ENCODE measurements at places on chromosomes 7 and 10. TPM values are rescaled to one million over a fixed set of nuclear protein-coding genes. Genes with fewer than 3 reads are reported as not detected.

The MSMB gene
- total RNA-seq = not detected

The SLC18A2 gene
- total RNA-seq = 0.42 TPM

The A1CF gene
- total RNA-seq = 0.29 TPM

The GRID1 gene
- 2.1 TPM for total RNA-seq

The SRGN gene
- 404 TPM for total RNA-seq

The SLC26A5 gene
- total RNA-seq = 0.19 TPM

The CLDN4 gene
- total RNA-seq = 0.71 TPM

The TMEM196 gene
- 2.5 TPM for total RNA-seq

The NAT16 gene
- total RNA-seq = not detected

The DNAJC12 gene
- 1.0 TPM for total RNA-seq

The GIMAP8 gene
- total RNA-seq = 22.0 TPM

The CALML5 gene
- not detected for total RNA-seq

The PIP gene
- total RNA-seq = not detected

The CAMK2B gene
- 1.2 TPM for total RNA-seq

The TET1 gene
- total RNA-seq = 5.7 TPM

The NME8 gene
- total RNA-seq = 0.45 TPM

The CYP2C9 gene
- total RNA-seq = 0.51 TPM

The HMX3 gene
- total RNA-seq = not detected

The GJD4 gene
- not detected for total RNA-seq

The EPO gene
- not detected for total RNA-seq

The SEMA3A gene
- 10.2 TPM for total RNA-seq

The STAG3 gene
- total RNA-seq = 0.45 TPM

The CFTR gene
- 0.22 TPM for total RNA-seq

The ATP6V0A4 gene
- not detected for total RNA-seq

The MRLN gene
- not detected for total RNA-seq

The STEAP1B gene
- total RNA-seq = 2.6 TPM

The CDC14C gene
- total RNA-seq = not detected

The APBB1IP gene
- 37.2 TPM for total RNA-seq

The PALD1 gene
- 7.6 TPM for total RNA-seq

The LRRC4 gene
- 6.5 TPM for total RNA-seq

The TUBB8 gene
- total RNA-seq = not detected

The CYP3A5 gene
- total RNA-seq = 96.8 TPM

The DDIT4 gene
- total RNA-seq = 236 TPM

The THNSL1 gene
- total RNA-seq = 0.64 TPM

The SUGCT gene
- total RNA-seq = 2.9 TPM

The VKORC1L1 gene
- total RNA-seq = 147 TPM

The VAX1 gene
- total RNA-seq = not detected

The STK17A gene
- total RNA-seq = 29.4 TPM

The SLC29A3 gene
- 6.9 TPM for total RNA-seq

The ANKRD61 gene
- total RNA-seq = 0.45 TPM

All from mesenteric fat pad (tissue), 1 donor.